ENCODE measurements at places on chromosomes 7 and 10.

DNA sequence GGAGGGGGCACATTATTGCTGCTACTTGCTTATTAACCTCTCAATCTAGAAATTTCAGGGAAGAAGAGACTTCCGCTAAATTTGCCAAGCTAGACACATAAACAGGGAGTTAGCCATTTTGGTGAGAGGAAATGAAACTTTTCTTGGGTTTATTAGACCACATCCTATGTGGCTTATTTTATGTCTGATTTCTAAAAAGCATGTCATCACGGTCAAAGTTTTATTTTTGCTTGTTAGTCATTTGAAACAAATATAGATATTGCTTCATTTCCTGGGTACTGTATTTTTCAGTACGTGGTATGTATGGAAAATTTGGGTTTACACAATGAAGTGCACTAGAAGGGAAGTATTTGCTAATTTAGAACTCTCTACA, 144.1 kb downstream of the TCF7L2 start:
- no peak for DNase-seq

- no peak for DNase-seq
Measured at GRCh38 chr10:92430103-92430502, 139.1 kb downstream of the MARCHF5 start.

DNA sequence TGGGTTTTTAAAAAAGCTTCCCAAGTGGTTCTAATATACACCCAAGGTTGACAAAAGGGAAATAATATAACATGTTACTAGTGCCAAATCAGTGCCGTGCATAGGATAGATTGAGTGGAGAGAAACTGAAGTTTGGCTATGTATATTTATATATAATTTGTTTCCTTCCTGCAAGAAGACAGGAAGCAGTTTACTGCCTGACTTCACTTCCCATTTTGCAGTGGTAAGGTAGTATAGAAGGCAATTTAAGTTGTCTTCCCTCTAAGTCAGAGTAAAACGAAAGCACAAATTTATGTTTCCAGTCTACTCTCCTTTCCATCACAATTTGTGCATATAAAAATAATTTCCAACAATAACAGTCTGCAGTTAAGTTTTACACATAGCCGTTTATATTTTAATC, 3.4 kb upstream of the HYCC1 start:
- DNase-seq = no peak

GRCh38 chr10:122561212-122561611, 658 bp downstream of the DMBT1 start:
- DNase-seq = peak; percentile 46

DNA sequence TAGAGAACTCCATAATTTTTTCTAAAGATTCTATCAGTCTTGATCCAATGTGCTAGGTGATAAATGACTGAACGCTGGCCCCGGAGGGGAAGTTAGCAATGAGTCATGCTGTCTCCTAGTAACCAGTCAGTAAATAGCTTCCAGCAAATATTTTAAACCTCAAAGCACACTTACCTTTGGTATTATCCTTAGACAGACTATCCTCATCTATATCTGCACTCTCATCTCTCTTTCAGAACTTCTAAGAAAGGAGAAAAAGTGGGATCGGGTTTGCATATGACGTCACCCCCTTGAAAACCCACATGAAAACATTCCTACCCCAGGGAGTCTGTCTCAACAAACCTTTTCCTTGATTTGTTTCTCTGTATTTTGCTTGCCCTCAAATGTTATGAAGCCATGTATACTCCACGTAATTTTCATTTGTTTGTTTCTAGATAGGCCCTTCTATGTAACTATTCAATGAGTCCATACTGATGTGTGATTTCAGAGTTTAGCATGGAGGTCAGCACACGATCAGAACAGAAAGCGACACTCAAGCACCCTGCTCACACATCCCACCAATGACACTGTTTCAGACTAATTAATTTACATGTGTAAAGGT, 174.9 kb upstream of the NRP1 start:
- DNase-seq = peak; percentile 80

All from hepatocyte (in vitro differentiated cells).